Naive B cell (primary cell): ENCODE measurements at places on chromosomes 1 and 21.
A peak's percentile ranks its signal among the peaks of the same experiment; 100 is the strongest.

- DNase-seq: no peak
Observed at GRCh38 chr1:201359873-201360210, 17.6 kb downstream of the TNNT2 start.

DNA sequence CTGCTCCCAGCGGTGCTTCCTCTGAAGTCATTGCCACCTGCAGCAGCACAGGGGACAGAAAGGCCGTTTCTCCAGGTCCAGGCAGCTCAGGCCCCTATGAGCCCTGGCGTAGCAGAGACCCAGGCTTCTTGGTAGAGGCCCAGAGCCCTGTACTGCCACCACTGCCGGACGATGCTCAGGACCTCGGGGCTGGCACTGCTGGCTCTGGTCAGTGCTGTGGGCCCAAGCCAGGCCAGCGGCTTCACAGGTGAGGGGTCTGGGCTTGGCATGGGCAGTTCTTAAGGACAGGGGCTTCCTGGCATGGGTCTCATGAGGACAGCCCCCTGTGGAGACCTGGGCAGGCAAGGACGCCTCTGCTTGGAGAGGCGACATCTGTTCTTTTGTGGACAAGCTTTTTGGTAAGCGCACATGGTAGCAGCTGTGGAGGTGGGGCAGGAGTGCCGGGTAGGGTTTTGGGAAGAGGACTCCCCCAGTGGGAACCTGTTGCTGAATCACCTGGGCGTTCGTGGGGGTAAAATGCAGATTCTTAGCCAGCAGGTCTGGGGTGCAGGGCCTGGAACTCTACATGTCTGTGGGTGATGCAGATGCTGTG, at the start of gene UMODL1:
Gene UMODL1 (plus strand): TSS at position 172 of the 592 bp plus-strand sequence. CDS start 0 bp downstream, at position 172.
- DNase-seq: no peak

GRCh38 chr1:1121611-1122077, 5.8 kb upstream of the C1orf159 start:
- DNase-seq: no peak

GRCh38 chr21:26169611-26170470, 729 bp downstream of the APP start:
- DNase-seq: peak; percentile 29

DNA sequence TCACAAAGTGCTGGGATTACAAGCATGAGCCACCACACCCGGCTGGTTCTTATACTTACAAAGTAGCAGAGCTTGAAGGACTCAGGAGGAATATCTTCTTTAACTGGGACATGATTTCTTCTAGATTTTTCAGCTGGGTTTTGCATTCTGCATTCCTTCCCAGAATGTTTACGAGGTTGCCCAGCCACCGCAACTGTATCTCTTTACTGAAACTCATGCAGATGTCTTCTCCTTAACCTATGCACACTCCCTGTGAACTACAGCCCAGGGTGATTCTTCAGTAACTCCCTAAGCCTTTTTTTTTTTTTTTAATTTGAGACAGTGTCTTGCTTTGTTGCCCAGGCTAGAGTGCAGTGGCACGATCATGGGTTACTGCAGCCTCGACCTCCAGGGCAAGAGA, 8.7 kb upstream of the DOP1B start:
- DNase-seq: no peak

DNA sequence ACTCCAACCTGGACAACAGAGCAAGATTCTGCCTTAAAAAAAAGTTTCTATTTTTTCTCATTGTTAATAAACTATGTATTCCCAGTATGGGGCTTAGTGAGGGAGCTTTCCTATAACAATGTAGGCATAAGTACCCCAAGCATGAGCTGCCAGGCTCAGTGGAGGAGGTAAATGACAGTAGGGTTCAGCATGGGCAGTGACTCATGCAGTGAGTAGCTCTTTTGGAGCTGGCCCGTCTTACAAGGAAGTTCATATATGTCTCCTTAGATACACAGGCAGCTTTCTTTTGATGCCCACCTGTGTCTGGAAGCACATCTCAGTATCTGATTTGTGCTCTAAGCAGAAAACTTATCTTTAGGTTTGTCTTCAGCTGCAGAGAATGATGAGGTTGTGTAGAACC, 57.9 kb downstream of the ZNF678 start:
- no peak for DNase-seq

GRCh38 chr1:229406798-229407197, 27.1 kb downstream of the ACTA1 start:
- no peak for DNase-seq

- no peak for DNase-seq
Observed at GRCh38 chr21:22456241-22456640, 1458.0 kb downstream of the NCAM2 start.

GRCh38 chr1:67528141-67528540, 97.9 kb upstream of the SERBP1 start:
- no peak for DNase-seq

- no peak for DNase-seq
Observed at GRCh38 chr1:91548376-91549040, 47.9 kb downstream of the CDC7 start.

DNA sequence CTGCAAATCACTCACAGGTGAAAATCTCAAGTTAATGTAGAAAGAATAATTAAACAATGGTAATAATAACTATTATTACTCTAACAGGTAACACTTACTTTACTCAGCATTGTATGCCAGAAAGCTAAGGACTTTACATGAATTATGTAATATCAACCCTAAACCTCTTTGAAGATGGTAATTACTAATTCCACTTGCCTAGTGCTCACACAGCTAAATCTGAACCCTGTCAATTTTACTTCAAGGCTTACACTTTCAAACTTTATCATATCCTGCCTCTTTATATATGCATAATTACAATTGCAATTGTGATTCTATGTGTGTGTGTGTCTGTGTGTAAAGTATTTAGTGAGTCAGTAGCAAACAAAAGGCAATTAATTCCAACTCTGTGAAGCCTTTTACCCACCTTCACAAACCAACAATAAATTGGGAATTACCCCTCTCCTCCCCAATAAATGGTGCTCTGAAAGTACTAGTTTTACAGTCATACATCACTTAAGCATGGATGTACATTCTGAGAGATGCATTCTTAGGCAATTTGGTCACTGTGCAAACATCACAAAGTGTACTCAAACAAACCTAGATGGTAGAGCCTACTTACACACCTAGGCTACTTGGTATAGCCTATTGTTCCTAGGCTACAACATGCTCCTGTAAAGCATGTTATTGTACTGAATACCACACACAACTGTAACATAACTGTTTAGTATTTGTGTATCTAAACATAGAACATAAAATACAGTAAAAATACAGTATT, 5.9 kb downstream of the ZNF644 start:
- no peak for DNase-seq

DNA sequence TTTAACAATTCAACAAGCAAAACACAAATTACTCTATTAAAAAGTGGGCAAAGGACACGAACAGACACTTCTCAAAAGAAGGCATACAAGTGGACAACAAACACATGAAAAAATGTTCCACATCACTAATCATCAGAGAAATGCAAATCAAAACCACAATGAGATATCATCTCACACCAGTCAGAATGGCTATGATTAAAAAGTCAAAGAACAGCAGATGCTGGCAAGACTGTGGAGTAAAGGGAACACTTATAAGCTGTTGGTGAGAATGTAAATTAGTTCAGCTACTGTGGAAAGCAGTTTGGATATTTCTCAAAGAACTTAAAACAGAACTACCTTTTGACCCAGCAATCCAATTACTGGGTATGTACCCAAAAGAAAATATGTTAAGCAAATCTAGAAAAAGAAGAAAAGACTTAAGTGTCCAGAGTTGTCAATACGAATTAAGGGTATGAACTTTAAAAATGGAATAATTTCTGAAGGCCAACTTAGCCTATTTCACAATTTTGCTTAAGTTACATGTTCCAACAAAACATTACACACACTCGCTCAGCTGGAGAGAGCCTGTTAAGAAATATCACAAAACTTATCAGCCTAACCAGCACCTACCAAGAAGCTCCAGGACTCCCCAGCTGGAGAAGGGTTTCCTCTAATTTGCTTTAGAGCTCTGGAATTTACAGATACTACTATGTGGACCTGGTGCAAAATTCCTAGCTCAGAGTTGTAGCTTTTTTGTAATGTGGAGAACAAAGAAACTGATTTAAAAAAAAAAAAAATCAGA, 232.1 kb downstream of the DUSP10 start:
- DNase-seq: no peak

DNA sequence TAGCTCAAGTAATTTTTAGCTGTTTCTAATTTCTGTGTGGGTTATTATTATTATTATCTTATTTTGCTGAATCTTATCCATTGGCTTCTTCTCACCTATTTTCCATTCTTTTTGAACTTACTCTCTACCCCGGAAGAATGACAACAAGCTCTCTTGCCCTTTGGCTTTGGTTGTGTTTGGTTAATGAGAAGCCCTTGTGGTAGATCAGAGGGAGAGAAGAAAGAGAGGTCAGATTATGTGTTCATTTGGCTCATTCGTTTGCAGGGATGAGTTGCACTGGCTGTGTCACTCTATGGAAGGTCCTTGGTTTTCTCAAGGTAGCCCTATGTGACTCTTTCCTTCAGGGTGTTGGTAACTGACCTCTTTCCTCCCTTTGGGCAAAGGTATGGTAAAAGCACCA, 391.9 kb downstream of the LMO4 start:
- no peak for DNase-seq

DNA sequence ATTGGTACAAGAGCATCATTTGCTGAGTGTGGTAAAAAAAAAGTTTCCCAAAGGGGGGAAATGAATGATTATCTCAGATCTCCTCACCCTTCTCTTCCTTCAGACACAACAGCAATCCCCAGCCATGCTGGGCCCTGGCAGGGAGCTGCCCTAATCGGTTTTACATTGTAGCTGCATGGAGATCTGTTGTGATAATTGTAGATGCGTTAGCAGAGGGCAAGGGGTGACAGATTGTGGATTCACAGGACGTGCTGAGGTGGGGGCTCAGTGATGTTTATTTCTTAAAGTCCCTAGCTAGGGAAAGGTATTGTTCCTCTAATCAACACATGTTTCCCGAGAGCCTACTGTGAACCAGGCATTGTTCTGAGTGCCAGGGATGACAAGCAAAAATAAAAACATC, 304.1 kb downstream of the PBX1 start:
- DNase-seq: no peak

GRCh38 chr1:43303471-43304313, 2.9 kb downstream of the TIE1 start:
- no peak for DNase-seq

- DNase-seq: no peak
Observed at GRCh38 chr21:39601187-39601928, 11.4 kb upstream of the B3GALT5 start.

DNA sequence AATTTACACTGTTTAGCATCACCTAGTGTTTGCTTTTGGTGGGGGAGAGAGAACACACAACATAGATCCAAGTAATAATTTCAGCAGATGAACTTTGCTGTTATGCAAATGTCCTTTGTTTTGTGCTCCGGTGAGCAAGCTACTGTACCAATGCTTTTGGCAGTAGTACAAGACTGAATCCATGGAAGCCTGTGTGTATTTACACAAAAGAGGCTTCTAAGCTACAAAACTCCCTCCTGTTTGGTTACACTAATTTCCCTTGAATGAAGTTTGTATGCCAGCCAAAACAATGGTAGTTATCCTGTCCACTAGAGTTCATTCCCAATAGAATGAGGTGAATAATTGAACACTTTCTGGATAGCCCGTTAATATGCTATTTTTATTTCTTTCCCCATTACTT, 320.5 kb downstream of the KCTD3 start:
- DNase-seq: no peak

DNA sequence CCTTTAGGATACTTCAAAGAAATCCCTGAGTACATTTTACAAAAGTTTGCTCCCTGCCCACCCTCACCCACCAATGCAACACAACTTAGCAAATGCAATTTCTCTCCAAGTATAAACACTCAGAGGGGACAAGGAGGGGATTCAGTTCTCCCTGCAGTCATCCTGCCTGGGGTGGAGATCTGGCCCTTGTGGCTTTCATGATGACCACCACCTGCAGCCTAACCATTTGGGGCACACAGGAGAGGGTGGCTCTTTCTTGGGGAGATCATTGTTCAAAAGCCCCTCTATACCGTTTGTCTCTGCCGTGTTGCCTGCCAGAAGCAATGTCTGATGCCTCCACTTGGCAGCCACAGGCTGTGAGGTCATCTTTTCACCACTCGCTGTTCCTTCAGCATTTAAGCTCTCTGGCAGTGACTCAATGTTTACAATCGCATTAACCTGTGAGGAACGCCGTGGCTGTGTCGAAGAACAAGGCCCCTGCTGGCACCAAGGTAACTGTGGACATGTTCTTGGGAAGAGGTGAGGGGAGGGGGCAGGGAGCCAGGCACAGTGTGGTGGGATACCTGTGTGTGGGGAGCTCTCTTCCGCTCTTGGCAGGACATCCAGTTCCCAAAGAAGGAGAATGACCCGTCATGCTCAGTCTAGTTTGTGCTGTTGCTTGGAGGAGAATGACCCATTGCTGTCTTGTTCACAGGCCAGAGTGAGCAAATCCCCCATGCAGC, 103.9 kb upstream of the DUSP10 start:
- DNase-seq: no peak

DNA sequence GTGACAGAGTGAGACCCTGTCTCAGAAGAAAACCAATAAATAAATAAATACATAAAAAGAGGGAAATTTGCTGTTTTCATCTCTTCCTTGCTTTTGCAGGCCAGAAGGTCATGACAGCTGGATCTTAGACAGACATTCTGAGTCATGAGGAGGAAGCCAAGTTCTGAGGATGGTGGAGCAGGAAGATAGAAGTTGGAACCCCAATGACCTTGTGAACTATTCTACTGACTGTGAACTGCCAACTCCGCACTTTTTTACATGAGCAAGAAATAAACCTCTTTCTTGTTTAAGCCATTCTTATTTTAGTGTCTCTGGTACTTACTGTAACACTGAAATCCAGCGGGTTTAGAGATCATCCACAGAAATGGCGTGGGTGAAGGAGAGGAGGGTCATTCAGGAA, 8.5 kb downstream of the CD84 start:
- DNase-seq: no peak

- peak; percentile 34 for DNase-seq
Observed at GRCh38 chr1:31505911-31506497, 70.3 kb upstream of the TINAGL1 start.

- no peak for DNase-seq
Observed at GRCh38 chr1:182071924-182072323, 10.4 kb upstream of the ZNF648 start.

DNA sequence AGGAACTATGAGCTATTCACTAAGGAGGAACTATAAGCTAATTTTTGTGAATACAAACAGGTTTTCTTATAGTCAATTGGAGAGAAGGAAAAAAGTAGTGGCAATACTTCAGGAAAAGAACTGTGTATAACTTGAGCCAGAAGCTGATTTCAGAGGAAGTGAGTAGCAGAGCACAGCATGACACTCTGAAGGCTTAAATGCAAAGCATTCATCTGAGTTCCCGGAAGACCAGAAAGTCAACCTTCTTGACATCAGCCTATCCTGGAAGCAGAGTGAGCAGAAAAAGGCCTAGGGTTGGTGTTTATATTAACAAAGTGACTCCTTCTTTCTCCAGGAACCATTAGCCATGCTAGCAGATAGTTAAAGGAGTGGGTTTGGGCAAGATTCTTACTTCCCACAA, 545.2 kb downstream of the MRPL39 start:
- DNase-seq: no peak

- no peak for DNase-seq
Observed at GRCh38 chr1:166630369-166630768, 208.9 kb upstream of the POGK start.

DNA sequence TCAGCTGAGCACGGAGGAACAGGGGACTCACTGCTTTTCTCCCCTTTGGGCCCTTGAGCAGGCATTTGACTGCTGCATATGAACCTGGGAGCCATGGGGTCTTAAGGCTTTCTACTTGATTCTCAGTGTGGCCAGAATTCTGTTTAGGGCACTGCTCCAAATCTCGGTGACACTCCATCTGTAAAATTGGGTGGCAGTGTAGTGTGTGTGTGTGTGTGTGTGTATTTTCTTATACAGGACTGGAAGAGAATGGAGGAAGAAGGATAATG, 162.2 kb downstream of the PBX1 start:
- DNase-seq: no peak

GRCh38 chr1:158969166-158969565, 37.8 kb downstream of the PYHIN1 start:
- DNase-seq: no peak
